ENCODE measurements at places on chromosomes 3 and 15.

GRCh38 chr3:30504939-30505338 lies 101.5 kb upstream of the TGFBR2 start:
- no peaks in the 10 kb centered on the region for H3K4me1 ChIP-seq
- no peaks in the 10 kb centered on the region for H3K27me3 ChIP-seq
- DNase-seq: no peak
- no peak overlapping the region for H3K27ac ChIP-seq
- H3K36me3 ChIP-seq: no peaks in the 10 kb centered on the region

DNA sequence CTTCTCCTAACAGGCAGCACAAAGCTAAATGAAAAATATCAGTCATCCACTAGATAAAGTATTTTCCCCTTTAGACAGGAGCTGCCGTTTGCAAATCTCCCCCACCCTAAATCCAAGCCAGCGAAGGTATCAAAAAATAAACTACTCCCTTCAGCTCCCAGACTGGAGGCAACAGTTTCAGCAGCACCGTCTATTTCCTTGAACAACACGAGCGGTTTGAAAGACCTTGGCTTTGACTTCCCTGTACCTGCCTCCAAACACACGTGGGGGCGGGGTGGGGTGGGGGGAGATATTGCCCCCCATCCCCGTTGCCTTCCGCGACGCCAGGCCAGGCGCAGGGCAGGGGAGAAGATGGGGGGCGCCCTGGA lies 832 bp upstream of the CACNA1D start:
- H3K4me1 ChIP-seq: peaks cover 16% of the 10 kb centered on the region
- no peaks in the 10 kb centered on the region for H3K36me3 ChIP-seq
- no peak overlapping the region for H3K27ac ChIP-seq
- H3K27me3 ChIP-seq: peaks cover 23% of the 10 kb centered on the region
- no peak for DNase-seq

GRCh38 chr3:13462125-13462629 lies 17.9 kb upstream of the HDAC11 start:
- H3K36me3 ChIP-seq: no peaks in the 10 kb centered on the region
- no peaks in the 10 kb centered on the region for H3K27me3 ChIP-seq
- H3K4me3 ChIP-seq: no peak overlapping the region
- DNase-seq: no peak

- H3K27ac ChIP-seq: peak overlapping the region; percentile 64
- no peak for DNase-seq
- H3K36me3 ChIP-seq: no peaks in the 10 kb centered on the region
- H3K4me3 ChIP-seq: no peak overlapping the region
- H3K27me3 ChIP-seq: no peaks in the 10 kb centered on the region
- peaks cover 40% of the 10 kb centered on the region for H3K4me1 ChIP-seq
Observed at GRCh38 chr3:171317171-171317570, 143.0 kb downstream of the TNIK start.

DNA sequence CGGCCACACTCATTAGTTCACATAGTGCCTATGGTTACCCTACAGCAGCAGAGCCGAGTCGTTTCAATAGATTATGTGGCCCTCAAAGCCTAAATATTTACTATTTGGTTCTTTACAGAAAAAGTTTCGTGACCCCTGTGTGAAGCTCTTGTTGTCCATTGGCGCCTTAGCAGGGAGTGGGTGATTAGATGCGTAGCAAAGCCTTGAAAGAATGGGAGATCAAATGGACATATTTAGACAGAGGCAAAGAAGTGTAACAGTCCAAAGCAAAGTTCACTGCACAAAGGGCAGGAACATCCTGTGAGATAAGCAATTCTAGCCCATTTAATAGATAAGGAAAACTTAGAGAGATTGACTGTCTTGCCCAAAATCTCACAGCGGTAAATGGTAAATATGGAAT lies 247.4 kb upstream of the TRIM42 start:
- H3K27me3 ChIP-seq: no peaks in the 10 kb centered on the region
- DNase-seq: no peak
- H3K27ac ChIP-seq: no peak overlapping the region
- no peak overlapping the region for H3K4me3 ChIP-seq

- no peak overlapping the region for H3K27ac ChIP-seq
- no peak for DNase-seq
- no peaks in the 10 kb centered on the region for H3K27me3 ChIP-seq
- no peak overlapping the region for H3K4me3 ChIP-seq
- H3K4me1 ChIP-seq: no peaks in the 10 kb centered on the region
Observed at GRCh38 chr3:45870099-45870498, 16.2 kb upstream of the CCR9 start.

- no peak for DNase-seq
- no peaks in the 10 kb centered on the region for H3K27me3 ChIP-seq
- H3K27ac ChIP-seq: no peak overlapping the region
- no peak overlapping the region for H3K4me3 ChIP-seq
- no peaks in the 10 kb centered on the region for H3K4me1 ChIP-seq
Observed at GRCh38 chr15:38085931-38086568, 151.6 kb downstream of the TMCO5A start.

DNA sequence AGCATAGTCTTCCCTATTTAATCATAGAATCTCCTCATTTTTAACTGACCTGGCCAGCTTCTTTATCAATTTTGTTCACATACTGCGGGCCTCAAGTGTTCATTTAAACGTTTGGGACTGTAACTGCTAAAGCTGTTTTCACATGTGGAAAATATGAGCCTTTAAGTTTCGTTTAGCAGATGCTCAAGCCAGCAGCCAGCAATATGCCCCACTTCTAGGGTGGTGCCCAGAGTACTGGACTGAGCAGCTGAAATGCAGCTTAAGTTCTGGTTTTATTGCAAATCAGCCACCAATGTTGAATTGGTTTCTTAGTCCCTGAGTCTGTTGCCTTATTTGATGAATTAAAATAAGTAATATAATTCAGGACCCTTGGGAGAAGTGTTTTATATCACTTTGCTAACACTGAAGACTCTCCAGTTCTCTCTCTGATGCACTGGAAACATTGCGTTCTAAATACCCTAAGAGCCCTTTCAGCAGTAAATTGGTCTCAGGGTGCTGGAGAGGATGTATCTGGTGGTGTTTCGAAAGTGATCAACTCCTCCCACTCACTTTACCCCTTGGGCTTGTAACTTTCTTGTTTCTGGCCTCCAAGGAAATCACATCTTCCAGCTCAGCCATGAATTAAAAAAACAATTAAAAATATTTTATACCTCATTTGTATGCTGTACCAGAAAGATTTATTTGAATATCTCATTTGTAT lies 61.7 kb downstream of the B3GALNT1 start:
- no peaks in the 10 kb centered on the region for H3K36me3 ChIP-seq
- H3K4me1 ChIP-seq: no peaks in the 10 kb centered on the region
- H3K27ac ChIP-seq: no peak overlapping the region
- H3K27me3 ChIP-seq: no peaks in the 10 kb centered on the region

DNA sequence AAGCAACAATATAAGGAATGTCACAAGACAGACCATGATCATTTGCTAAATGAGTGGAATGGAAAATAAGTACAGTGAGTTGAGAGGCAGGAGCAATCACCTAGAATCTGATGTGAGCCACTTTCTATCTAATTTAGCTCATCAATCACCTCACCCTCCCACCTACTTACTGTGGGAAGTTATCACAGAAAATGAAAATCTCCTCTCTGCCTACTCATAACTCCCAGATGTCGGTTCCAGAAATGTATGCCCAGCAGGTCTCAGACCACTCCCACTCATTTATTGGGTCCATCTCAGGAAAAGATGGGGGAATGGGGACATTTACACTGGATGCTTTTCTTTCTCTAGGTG lies 270.9 kb downstream of the FHIT start:
- H3K4me1 ChIP-seq: no peaks in the 10 kb centered on the region
- H3K36me3 ChIP-seq: no peaks in the 10 kb centered on the region
- no peaks in the 10 kb centered on the region for H3K27me3 ChIP-seq
- DNase-seq: no peak

DNA sequence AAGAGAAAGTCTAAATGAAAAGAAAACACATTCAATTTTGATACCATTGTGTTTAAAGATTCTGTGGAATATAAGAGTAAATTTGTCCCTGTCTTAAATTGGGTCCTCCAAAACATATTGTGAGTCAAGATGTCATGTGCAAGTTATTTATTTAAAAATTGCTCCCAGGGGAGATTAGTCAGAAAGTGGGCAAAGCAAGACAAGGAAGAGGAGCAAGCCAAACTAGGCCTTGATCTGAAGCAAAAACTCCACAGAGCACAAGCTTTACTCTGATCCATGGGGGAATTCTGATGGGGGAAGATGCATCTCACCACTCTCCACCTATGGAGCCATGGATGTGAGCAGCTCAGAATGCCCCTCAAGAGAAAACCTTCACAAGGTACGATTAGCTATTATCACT lies 342.8 kb upstream of the IL12A start:
- H3K27me3 ChIP-seq: no peaks in the 10 kb centered on the region
- H3K4me3 ChIP-seq: no peak overlapping the region
- H3K27ac ChIP-seq: no peak overlapping the region
- H3K4me1 ChIP-seq: no peaks in the 10 kb centered on the region
- no peak for DNase-seq
- no peaks in the 10 kb centered on the region for H3K36me3 ChIP-seq

GRCh38 chr3:194139071-194139813 lies 3.3 kb downstream of the HES1 start:
- H3K36me3 ChIP-seq: no peaks in the 10 kb centered on the region
- peak overlapping the region; percentile 99 for H3K27ac ChIP-seq
- H3K4me3 ChIP-seq: peak overlapping the region; percentile 21
- DNase-seq: no peak
- H3K4me1 ChIP-seq: peaks cover 40% of the 10 kb centered on the region
- H3K27me3 ChIP-seq: no peaks in the 10 kb centered on the region

DNA sequence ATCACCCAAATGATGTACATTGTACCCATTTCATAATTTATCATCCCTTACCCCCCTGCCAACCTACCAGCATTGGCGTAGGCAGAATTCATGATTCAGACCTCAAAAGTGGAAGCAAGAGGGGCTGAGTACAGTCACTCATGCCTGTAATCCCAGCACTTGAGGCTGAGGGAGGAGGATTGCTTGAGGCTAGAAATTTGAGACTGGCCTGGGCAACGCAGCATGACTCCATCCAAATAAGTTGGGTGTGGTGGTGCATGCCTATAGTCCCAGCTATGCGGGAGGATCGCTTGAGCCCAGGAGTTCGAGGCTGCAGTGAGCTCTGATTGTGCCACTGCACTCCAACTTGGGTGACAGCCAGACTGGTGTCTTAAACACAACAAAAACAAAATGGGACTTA lies 10.4 kb downstream of the TTC14 start:
- H3K27ac ChIP-seq: no peak overlapping the region
- no peaks in the 10 kb centered on the region for H3K4me1 ChIP-seq
- peaks cover 8% of the 10 kb centered on the region for H3K36me3 ChIP-seq
- H3K27me3 ChIP-seq: no peaks in the 10 kb centered on the region

DNA sequence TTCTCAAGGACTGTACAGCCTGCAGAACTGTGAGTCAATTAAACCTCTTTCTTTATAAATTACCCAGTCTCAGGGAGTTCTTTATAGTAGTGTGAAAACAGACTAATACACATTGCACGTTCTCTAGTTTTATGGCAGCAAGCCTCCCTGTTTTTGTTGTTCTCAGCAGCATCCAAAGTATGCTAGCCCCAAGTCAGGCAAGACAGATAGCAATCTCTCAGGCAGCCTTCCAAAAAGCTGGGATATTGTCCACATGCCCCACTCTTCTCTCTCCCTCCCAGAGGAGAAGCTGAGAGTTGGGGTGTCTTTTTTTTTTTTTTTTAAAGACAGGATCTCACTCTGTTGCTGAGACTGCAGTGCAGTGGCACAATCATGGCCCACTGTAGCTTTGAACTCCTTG lies 130.6 kb downstream of the ISL2 start:
- no peaks in the 10 kb centered on the region for H3K27me3 ChIP-seq
- H3K27ac ChIP-seq: no peak overlapping the region

- no peaks in the 10 kb centered on the region for H3K36me3 ChIP-seq
- H3K4me3 ChIP-seq: no peak overlapping the region
- H3K27ac ChIP-seq: no peak overlapping the region
- H3K27me3 ChIP-seq: no peaks in the 10 kb centered on the region
- no peaks in the 10 kb centered on the region for H3K4me1 ChIP-seq
- DNase-seq: no peak
Observed at GRCh38 chr3:27578032-27578431, 93.8 kb upstream of the SLC4A7 start.

GRCh38 chr15:68188647-68189046 lies 16.5 kb downstream of the CALML4 start:
- H3K4me3 ChIP-seq: no peak overlapping the region
- peaks cover 76% of the 10 kb centered on the region for H3K4me1 ChIP-seq
- no peaks in the 10 kb centered on the region for H3K27me3 ChIP-seq
- DNase-seq: no peak
- H3K36me3 ChIP-seq: no peaks in the 10 kb centered on the region
